ENCODE measurements at places on chromosomes 12 and 14.

DNA sequence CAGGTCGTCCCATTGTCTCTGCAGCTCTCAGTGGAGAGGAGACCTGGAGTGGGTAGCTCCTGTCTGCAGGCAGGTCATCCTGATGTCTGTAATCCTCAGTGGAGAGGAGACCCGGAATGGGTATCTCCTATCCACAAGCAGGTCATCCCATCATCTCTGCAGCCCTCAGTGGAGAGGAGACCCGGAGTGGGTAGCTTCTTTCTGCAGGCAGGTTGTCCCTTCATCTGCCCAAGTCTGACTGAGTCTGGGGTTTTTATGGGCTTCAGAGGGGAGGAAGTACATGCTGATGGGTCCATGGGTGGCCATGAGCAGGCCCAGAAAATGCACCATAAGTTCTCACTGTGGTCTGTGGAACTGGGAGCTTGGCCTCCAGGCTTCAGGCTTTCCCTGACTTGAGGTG, 28.9 kb upstream of the PAPLN start:
- DNase-seq: no peak

GRCh38 chr14:103179094-103179493, 55.8 kb downstream of the TNFAIP2 start:
- DNase-seq: no peak

- no peak for DNase-seq
These were observed 160.1 kb upstream of the CPNE8 start for GRCh38 chr12:39065455-39065854.

DNA sequence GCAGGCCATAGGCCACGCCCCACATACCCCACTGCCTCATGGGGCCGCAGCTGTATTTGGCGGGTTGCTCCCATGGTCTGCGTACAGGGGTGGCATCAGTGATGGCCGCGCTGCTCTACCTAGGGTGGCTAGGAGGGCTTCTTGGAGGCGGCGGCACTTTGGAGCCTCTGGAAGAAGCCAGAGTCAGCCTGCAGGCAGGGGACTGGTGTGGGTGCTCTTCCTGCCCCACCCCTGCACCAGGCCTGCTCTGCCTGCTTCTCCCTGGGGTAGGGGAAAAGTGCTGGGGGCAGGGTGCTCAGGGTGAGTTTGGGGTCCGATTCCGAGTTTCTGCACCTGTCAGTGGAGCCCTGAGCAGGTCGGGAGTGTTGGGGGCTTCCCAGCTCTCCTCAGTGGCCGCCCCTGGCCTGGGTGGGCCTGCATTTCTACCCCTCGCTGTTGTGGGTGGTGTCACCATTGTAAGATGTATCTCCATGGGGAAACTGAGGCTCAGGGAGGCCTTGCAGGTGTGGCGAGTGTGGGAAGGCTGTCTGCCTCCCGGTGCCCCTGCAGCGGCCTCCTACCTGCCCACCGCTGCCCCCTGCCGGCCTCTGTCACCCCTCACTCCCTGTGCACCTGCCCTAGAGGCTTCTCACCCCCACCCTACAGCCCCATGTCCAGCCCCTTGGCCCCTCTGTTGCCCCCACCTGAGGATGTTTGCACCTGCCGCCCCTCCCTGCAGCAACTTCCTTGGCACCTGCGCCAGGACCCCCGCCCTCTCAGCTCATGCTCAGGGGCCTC, 5.5 kb downstream of the CEP170B start:
- no peak for DNase-seq
